ENCODE measurements at places on chromosomes 7 and 10.

- no peak for DNase-seq
These were observed 12.6 kb upstream of the OR6B1 start for GRCh38 chr7:143987513-143987912.

DNA sequence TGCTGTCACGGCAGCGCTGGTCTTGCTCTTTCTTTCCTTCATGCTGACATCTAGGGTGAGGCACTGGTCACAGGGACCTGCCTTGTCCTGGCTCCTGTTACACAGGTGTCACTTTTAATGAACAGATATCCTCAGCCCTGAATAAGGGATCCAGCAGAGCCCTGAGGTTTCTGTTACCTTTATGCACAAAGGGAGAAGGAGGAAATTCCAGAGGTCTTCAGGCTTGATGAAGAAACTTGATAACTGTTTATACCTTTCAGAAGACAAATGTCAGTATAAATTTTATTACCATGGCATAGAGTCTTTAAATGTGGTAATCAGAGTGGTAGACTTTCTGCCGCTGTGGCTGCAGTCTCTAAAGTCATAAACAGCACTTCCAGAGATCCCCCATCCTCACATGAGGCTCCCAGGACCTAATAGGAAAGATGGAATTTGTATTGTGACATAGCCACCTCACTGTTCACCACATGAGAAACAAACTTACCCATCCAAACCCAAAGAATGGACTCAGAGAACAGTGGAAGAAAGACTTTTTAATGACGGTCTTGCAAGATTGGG lies 2.7 kb downstream of the LRRC27 start:
- no peak for DNase-seq

DNA sequence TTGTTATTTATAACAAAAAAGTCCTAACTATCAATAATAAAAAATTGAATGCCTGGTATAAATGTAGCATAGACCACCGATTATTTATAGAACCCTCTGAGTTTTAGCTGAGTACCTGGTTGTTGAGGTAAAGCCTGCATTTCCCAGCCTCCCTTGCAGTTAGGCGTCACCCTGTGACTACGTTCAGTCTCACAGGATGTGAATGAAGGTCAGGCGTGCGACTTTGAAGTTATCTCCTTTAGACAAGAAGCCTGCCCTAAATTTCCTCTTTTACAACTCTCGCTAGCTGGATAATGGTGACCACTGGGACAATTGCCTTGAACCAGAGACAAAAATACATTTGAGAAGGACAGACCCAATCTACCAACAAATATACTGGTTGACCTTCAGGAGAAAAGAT lies 67.5 kb upstream of the TES start:
- no peak for DNase-seq

GRCh38 chr10:9296190-9296589 lies 1241.7 kb downstream of the GATA3 start:
- no peak for DNase-seq

GRCh38 chr10:32241946-32242345 lies 105.0 kb downstream of the EPC1 start:
- no peak for DNase-seq

DNA sequence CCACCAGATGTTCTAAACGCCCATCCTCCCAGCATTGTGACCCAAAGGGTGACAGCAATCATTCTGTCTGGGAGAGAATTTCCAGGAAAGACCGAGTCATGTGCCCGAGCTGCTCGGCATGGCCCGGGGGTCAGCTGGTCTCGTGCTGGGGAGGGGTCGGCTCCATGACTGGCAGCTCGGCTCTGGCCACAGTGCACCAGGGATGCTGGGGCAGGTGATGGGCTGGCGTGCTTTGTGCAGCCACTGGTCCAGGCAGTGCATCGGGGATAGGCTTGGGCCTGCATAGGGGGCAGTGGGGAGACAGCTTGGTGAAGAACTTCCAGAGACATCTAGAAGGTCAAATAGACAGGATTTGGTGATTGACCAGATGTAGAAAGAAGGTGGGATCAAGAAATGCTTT lies 39.2 kb upstream of the PSMG3 start:
- DNase-seq = no peak

DNA sequence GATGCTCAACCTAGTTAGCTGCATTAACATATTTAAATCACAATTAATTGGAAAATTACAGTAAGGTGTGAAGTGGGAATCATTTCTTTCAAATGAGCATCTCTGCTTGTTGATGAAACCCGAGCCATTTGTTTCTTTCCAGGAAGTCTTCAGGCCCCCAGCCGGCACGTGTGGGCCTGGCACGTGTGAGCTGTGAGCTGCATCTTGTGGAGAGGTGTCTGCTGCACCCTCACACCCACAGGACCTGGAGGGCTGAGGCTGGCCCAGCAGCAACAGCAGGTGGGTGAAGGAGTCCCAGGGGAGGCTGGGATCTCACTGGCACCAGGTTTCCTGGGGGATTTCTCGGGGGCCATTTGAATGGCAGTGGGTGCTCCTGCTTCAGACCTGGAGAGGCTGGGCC lies 372.5 kb upstream of the MKI67 start:
- DNase-seq = no peak

DNA sequence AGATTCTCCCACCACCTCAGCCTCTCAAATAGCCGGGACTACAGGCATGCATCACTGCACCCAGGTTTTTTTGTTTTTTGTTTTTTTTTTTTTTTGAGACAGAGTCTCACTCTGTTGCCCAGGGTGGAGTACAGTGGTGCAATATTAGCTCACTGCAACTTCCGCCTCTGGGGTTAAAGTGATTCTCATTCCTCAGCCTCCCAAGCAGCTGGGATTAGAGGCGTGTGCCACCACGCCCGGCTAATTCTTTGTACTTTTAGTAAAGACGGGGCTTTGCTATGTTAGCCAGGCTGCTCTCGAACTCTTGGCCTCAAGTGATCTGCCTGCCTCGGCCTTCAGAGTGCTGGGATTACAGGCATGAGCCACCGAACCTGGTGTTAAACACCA lies 107.5 kb upstream of the KIF5B start:
- no peak for DNase-seq

GRCh38 chr10:130455111-130455695 lies 319.0 kb downstream of the GLRX3 start:
- DNase-seq = no peak

GRCh38 chr7:121005996-121006584 lies 17.6 kb downstream of the CPED1 start:
- no peak for DNase-seq

DNA sequence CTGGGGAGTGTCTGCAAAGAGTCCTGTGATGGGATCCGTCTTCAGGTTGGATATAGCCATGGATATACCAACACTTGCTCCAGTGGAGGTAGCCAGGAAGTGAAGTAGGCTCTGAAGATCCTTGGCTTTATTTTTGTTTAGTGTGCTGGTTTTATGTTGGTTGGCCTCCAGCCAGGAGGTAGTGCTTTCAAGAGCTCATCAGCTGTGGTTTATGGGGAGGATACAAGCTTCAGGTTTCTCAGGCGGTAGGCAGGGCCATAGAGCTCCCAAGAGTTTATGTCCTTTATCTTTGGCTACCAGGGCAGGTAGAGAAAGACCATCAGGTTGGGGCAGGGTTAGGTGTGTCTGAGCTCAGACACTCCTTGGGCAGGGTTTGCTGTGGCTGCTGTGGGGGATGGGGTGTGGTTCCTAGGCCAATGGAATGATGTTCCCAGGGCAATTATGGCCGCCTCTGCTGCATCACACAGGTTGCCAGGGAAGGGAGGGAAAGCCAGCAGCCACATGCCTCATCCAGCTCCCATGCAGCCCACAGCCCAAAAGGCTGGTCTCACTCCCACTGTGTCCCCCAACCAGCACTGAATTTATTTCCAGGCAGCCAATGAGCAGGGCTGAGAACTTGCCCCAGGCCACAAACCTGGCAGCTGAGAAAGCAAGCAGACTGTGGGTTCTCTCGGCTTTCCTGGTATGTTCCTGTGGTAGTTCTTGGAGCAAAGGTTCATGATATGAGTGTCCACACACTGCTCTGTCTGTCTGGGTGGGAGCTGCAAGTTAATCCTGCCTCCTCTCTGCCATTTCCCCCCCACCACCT lies 67.0 kb upstream of the PRLHR start:
- no peak for DNase-seq

- DNase-seq = no peak
These were observed 43.6 kb downstream of the RAB11FIP2 start for GRCh38 chr10:118003126-118003525.

DNA sequence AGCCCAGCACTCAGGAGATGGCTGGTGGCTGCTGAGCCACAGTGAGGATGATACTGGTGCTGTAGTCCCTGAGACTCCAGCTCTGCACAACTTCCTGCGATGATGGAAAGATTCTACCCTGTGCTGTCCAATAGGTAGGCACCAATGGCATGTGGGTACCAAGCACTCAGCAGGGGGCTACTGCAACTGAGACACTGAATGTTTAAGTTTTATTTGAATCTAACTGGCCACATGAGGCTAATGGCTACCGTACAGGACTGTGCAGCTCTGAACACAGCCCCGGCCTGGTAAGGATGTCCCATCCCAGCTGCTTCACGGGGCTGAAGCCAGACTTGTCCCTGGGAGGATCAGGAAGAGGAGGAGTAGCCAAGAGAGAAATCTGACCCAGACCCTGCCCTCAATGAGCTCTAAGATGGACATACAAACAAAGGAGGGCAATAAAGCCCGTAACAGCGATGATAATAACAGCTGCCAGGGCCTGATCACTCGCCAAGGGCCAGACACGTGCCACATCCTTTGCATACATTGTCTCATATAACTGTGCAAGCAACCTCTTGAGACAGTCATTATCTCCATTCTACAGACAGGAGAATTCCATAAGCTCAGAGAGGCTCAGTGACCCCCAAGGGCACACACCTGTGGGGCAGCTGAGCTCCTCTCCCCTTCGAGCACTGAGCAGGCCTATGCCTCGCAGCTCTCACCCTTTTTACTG lies 3.8 kb downstream of the GPRIN2 start:
- DNase-seq = no peak

- DNase-seq = no peak
These were observed 60.0 kb upstream of the CYTH3 start for GRCh38 chr7:6332386-6332785.

DNA sequence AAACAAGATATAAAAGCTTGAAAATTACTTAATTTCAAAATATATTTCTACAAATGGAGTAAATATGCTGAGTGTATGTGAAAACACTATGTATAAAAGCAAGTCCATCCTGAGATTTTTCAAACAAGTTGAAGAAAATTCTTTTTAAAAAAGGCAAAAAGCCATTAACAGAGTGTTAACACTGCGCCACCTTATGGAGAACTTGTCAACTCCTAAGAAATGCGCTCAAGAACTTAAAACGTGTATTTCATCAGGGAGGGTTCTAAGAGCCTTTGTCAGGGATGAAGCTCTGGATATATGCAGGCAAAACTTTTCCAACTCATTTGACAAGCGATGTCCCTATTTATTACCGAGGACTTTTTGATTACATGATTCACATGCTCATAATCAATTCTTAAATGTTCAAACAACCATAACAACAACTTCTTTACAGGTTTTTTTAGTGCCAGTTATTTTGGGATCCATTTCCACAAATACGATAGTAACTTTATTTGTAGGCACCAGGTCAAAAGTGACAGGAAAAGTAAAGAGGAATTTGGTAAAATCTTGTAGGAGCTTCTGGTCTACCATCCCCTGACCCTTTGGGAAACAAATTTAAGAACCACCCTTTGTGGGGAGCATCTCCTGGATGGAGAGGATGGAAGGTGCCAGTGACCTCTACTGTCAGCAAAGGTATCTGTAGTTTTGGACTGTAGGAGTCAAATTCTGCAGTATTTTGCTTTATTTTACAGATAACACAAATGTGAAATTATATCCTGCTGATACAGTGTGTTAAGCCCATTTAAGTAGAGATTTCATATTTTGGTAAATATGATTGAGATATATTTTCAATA lies 23.2 kb downstream of the CALCR start:
- DNase-seq = no peak

- DNase-seq = no peak
These were observed 31.1 kb downstream of the ENKUR start for GRCh38 chr10:24984906-24985305.

DNA sequence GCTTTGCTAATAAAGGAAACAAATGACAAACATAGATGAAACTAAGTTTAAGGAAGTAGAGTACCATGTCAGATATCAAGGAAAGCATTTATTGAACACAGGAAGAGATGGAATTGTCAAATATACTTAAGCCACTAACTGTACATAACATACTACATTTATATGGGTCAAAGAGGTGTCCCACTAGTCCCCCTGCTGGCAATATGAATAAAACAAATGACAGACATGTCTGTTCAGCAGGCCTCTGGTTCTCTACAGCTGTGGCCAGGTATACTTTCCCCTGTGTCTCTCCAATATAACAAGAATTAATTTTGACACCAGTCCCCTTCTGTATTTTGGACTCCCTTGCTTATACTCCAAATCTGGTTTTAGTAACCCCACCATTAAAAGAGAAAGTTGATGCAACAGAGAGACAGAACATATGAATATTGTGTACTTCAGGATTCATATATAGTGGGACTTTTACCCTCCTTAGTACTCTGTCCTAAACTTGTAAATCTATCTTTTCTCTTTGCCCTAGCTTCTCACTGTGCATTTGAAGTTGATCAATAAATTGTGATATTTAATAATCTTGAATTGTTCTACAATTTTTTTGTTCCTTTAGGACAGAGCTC lies 42.9 kb downstream of the CD36 start:
- no peak for DNase-seq

DNA sequence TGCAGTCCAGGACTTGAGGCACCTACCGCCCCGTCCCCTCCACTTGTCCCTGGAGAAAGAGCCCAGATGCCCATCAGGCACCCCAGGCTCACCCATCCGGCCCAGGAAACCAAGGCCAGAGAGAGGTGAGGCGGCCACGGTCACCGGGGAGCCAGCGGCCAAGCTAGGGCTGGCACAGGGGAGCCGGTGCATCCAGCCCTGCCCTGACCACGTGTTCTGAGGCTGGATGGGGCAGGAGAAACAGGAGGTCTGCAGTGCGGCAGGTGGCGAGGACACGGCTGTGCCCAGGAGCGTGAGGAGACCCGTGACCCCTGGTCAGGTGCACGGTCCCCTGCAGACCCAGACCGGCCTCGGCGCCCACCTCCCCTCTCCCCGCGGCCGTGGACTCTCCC lies 27.6 kb downstream of the UNCX start:
- DNase-seq = no peak

- DNase-seq = no peak
These were observed 225.2 kb upstream of the PRSS58 start for GRCh38 chr7:142482891-142483658.

DNA sequence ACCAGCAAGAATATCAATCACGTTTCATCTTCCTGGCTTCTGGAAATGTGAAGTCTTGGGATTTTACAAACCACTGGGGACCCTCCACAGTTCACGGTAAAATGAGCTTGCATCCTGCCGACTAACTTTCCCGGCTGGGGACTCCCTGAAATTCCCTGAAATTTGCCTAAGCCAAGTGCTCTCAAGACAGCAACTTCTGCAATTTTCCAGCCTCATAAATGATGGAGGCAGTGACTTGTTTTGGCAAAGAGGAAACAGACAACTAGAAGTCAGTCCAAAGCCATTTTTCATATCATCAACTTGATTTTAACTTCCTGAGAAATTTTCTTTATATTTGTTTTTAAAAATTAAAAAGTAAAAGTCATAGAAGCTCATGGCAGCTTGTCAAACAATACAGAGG lies 212.3 kb downstream of the FANK1 start:
- no peak for DNase-seq

DNA sequence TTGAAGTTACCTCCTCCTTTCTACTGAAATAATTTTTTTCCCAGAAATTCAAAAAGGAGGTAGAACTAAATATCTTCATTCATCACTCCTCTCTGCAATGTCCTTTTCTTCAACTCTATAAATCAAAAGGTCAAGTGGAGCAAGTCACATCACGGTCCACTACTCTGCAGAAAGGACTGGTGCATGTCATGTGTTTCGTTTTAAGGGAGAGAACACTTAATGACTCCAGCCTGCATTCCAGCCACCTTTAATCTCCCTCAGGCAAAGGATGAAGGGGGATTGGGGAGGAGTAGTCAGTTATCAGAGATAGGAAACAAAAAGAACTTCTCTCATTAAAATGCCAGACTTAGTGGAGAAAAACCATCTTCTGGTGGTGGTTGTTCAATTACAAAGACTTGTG lies 78.9 kb downstream of the ANK3 start:
- peak; percentile 17 for DNase-seq
